ENCODE measurements at places on chromosomes 5 and 9.

DNA sequence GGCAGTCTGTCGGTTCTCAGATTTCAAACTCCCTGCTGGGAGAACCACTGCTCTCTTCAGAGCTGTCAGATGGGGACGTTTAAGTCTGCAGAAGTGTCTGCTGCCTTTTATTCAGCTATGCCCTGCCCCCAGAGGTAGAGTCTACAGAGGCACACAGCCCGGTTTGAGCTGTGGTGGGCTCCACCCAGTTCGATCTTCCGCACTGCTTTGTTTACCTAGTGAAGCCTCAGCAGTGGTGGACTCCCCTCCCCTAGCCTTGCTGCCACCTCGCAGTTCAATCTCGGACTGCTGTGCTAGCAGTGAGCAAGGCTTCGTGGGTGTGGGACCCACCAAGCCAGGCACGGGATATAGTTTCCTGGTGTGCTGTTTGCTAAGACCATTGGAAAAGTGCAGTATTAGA lies 8.0 kb downstream of the SLC27A6 start:
- no peak overlapping the region for H3K27ac ChIP-seq
- H3K4me3 ChIP-seq = no peak overlapping the region
- H3K4me1 ChIP-seq = no peaks in the 10 kb centered on the region
- no peaks in the 10 kb centered on the region for H3K27me3 ChIP-seq
- DNase-seq = no peak
- H3K36me3 ChIP-seq = no peaks in the 10 kb centered on the region

- no peak overlapping the region for H3K4me3 ChIP-seq
- H3K4me1 ChIP-seq = no peaks in the 10 kb centered on the region
- no peaks in the 10 kb centered on the region for H3K36me3 ChIP-seq
- no peak overlapping the region for H3K27ac ChIP-seq
- no peaks in the 10 kb centered on the region for H3K27me3 ChIP-seq
Measured at GRCh38 chr5:176692839-176693476, 45.7 kb downstream of the TSPAN17 start.

- H3K27me3 ChIP-seq = no peaks in the 10 kb centered on the region
- no peak overlapping the region for H3K4me3 ChIP-seq
- no peak overlapping the region for H3K27ac ChIP-seq
- H3K36me3 ChIP-seq = no peaks in the 10 kb centered on the region
- H3K4me1 ChIP-seq = no peaks in the 10 kb centered on the region
Measured at GRCh38 chr5:110631236-110631635, 95.2 kb downstream of the TMEM232 start.

DNA sequence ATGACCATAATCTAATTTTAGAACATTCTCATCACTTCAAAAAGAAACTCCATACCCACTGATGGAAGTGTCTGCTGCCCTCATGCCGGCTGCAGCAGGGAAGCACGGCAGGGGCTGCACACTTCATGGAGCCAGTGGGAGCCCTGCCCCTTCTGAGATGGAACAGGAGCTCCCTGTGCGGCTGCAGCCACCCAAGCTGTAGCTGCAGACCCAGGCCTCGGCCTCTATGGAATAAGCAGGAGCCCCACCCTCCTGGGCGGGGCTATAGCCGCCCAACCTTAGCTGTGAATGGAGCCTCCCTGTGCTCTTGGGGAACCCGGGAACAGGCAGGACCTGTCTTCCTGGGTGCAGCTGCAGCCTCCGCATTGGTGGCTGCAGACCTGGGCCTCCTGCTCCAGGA lies 128.5 kb downstream of the NUDT12 start:
- no peak for DNase-seq
- no peaks in the 10 kb centered on the region for H3K36me3 ChIP-seq
- no peaks in the 10 kb centered on the region for H3K27me3 ChIP-seq
- peaks cover 4% of the 10 kb centered on the region for H3K4me1 ChIP-seq
- no peak overlapping the region for H3K4me3 ChIP-seq

DNA sequence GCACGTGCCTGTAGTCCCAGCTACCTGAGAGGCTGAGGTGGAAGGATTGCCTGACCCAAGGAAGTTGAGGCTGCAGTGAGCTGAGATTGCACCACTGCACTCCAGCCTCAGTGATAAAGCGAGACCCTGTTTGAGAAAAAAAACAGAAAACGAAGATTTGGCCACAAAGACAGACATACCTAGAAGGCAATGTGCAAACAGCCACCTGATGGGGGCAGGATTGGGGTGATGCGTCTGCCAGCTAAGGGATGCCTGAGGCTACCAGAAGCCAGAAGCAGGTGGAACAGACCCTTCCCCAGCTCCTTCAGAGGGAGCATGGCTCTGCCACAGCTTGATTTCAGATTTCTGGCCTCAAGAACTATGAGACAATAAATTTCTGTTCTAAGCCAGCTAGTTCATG lies 2.9 kb downstream of the HIGD2A start:
- no peak overlapping the region for H3K4me3 ChIP-seq
- no peak overlapping the region for H3K27ac ChIP-seq
- DNase-seq = no peak
- no peaks in the 10 kb centered on the region for H3K27me3 ChIP-seq
- H3K36me3 ChIP-seq = no peaks in the 10 kb centered on the region
- H3K4me1 ChIP-seq = peaks cover 23% of the 10 kb centered on the region

All from pancreas (tissue), 10 donors.